ENCODE measurements at places on chromosomes 2 and 18.

DNA sequence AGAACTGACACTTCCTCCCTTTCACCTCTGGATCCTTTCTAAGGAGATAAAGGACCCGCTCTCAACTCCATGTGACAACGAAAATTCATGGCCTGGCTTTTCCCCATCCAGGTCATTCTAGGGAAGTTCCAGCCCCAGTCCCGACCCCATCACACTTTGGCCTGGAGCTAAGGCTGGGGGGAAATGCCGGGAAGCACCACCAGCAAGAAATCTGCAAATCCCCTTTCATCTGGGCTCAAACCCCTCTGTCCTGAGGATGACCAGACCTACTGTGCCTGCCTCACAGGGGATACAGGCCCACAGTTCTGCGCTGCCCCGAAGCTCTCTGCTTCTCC lies 1.3 kb downstream of the SIX2 start:
- DNase-seq: no peak

- DNase-seq: peak; percentile 1
These were observed 322.5 kb downstream of the ARHGAP15 start for GRCh38 chr2:143451642-143452281.

DNA sequence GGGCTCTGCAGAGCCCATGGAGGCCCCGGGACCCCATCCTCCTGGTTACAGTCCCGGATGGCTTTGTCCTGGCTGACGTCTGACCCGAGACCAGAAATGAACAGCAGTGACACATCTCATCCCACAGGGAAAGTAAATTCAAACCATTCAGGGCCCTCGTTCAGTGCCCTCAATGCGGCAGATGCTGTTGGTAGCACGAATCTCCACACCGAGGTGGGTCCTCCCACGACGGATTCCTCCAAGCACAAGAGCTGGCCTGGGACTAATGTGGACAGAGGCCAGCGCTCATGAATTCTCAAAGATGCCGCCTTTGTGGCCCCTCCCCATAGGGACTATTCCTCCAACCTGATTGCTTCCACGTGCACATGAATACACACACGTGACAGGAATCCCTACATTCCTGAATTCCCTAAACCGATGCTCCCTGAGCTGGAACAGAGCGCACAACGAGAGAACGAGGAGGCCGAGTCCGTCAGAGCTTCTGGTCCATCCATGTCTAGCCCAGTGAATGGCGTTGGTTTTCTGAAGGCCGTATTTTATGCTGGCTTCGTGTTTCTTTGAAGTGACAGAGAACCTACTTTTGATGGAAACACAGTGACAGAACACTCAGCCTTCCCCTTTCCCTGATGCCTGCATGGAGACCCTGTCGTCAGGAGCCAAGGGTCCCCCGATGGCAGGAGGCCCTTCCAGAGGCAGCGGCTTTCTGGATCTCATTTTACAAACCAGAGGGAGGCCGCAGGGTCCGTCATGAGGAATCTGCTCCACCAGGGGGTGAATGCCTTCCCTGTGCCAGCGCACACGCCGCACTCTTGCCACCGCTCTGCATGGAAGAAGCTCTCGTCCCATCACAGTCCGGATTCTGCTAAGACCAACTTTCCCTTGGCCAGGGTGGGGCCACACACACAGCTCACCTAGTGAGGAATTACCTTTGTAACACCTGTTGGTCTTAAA lies 64.3 kb upstream of the SNTG2 start:
- DNase-seq: no peak

- DNase-seq: no peak
These were observed 81.2 kb downstream of the PDCL3 start for GRCh38 chr2:100643906-100644501.

GRCh38 chr18:67072791-67073190 lies 443.7 kb downstream of the DSEL start:
- no peak for DNase-seq

DNA sequence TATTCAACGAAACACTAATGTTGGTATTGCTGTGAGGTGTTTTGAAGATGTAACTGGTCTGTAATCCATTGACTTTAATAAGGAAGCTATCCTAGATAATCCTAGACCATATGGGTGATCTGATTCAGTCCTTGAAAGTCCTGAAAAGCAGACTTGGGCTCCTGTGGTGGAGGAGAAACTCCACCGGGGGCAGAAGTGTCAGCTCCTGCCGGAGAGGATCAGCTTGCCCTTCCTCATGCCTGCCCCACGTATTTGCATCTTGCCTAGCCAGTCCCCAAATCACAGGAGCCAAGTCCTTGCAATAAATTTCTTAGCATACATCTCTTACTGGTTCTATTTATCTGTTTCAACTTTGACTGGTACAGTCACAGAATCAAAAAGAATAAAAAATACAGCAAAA lies 144.2 kb upstream of the DLGAP1 start:
- DNase-seq: no peak

DNA sequence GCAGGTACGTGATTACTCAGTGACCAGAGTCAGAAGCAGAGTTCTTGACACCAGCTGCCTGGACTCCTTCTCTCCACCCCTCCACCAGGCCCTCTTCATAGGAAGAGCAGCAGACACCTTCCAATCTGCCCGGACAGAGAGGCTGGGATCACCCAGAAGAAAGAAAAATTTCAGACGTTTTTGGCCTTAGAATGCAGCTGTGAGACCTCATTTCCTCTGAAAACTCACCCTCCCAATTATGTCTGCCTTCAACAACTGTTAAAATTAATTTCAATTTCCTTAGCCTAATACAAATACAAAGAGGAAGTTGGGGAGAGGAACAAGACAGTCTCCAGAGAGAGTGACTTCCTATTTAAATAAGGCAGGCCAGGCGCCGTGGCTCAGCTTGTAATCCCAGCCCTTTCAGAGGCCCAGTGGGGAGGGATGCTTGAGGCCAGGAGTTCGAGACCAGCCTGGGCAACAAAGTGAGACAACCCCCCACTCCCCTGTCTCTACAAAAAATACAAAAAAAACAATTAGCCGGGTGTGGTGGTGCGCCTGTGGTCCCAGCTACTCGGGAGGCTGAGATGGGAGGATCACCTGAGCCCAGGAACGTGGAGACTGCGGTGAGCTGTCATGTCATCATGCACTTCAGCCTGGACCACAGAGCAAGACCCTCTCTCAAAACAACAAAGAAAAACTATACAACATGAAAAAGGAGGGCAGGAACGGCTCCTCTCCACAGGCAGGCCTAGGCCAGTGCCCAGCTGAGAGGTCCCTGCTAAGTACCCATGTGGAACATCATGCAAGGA lies 1.6 kb downstream of the SLC66A2 start:
- peak; percentile 80 for DNase-seq

DNA sequence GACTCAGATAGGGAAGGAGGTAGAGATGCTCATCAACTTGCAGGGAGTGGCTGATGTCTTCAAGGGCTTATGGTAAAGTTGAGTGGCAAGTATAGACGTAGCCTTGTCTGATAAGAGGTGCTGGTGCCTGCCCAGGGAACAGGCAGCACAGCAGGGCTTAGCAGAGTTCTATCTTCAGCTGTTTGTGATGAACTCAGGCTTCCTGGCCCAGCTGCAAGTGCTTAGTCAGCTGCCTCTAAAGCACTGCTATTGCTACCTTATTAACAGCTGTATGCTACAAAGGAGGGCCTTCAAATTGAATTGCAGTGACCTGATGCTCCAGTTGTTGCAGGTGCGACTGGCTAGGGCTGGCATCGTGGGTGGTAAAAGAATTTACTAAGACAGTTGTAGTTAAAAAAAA lies 82.1 kb downstream of the TSN start:
- DNase-seq: no peak

GRCh38 chr2:15935675-15936074 lies 4.7 kb upstream of the MYCN start:
- no peak for DNase-seq

DNA sequence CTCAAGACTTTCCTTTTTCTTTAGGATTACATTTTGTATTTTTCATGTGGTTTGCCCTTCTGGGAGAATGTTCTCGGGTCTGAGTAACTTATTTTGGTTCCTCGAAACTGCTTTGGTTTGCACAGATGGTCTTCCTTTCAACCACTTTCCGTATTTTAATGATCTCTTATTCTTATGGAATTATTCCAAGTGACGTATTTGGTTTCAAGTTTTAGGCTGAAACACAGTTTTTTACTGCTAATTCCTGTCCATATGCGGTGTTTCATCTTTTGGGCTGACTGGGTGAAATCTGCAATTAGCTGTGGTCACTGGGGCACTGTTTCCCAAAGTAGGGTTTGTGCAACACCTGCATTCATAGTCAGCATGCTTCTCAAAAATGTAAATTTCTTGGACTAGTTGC lies 122.7 kb downstream of the CAPN13 start:
- DNase-seq: no peak

DNA sequence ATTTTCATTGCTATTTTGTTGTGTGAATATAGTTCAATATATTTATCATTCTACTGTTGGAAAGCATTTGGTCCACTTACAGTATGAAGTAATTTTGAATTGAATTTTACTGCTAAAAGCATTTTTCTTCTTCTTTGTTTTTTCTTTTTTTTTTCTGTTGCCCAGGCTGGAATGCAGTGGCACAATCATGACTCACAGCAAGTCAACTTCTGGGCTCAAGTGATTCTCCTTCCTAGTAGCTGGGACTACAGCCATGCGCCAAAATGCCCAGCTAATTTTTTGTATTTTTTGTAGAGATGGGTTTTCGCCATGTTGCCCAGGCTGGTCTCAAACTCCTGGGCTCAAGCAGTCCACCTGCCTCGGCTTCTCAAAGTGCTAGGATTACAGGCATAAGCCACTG lies 2.4 kb upstream of the ETAA1 start:
- no peak for DNase-seq

DNA sequence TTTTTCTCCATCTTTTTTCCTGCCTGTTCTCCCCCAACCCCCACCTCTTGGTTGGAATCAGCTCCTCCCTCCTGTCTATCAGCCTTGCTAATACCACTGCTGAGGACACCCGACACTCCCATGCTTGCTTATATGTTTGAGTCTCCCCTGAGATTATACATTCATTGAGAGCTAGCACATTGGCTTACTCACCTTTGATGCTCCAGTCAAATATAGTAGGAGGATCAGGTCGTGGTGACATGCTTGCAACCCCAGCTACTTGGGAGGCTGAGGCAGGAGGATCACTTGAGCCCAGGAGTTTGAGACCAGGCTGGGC lies 91.5 kb upstream of the CCBE1 start:
- no peak for DNase-seq
